ENCODE measurements at places on chromosomes 3 and 15.

DNA sequence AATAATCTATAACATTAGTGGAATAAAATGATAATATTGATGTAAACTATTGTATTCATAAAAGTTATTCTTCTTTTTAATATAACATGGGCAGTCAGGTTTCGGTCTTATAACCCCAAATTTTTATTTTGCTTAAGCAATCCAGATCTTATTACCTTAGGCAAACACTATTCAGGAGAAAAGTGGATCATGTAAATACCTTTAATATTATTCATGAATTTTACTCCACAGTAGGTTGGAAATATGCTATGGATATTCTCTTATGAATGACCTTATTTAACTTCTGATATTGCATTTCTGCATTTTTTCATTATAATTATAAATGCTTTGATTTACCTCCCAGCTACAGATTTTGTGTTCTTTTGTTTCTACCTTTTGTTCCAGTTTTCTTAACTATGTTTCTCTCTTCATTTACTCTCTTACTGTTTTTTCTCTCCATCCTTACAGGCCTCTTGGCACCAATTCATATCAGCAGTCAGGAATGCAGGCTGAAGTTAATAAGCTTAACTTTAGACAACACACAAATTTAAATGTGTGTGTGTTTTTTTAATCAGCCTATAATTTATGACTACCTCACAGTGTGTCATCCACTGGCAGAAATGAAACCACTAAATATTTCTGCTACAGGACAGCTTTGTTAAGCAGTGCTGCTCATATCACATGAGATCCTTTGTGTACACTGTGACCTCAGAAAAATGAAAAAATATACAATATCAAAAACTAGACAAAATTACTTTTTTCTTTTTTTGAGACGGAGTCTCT lies 111.0 kb downstream of the NSUN3 start:
- peak; percentile 49 for DNase-seq

DNA sequence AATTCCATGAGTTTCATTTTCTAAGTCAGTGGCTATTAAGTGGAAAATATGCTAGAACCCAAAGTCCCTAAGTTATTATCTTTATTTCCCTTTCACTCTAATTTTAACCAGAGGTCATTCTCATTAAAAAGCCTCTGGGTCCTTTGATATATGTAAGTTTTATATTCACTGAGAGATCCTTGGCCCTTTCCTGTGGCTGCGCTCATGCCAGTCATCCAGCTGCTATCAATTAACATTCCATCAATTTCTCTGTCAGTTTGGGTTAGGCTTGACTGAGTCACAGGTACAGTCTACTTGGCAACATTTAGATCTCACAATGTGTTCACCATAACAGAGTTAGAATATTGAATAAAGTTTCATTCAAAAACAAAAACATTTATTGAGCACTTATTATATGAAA lies 58.0 kb upstream of the FBN1 start:
- peak; percentile 85 for DNase-seq

DNA sequence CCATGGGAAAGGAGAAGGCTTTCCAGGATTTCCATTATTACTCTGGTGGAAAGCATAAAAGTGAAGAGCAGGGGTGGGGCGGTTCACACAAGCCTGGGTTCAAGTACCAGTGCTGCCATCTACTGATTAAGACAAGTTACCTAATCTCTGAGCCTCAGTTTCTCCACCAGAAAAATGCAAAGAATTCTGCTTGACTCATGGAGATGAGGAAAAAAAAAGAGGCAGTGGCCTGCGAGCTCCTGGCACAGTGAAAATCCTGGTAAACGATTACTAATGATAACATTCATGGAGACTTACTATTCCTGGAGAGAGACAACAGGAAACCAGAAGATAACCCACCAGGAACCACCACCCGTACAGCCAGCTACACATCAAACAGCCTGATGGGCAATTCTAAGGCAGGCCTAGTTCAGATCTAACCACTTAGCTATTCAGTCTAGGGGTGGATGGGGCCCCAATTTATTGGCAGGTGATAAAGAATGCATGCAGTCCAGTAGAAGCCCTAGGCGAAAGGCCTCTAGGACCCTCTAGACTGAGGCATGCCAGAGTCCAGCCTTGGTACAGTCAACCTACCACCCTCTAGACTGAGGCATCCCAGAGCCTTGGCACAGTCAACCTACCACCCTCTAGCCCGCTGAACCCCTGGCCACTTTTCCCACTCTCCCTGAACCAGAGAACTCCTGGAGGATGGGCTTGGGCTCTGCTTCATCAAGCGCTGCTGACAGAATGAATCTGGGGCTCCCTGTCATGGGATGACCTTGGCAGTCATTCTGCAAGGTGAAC lies 2.5 kb downstream of the AMOTL2 start:
- DNase-seq, result peak; percentile 62

DNA sequence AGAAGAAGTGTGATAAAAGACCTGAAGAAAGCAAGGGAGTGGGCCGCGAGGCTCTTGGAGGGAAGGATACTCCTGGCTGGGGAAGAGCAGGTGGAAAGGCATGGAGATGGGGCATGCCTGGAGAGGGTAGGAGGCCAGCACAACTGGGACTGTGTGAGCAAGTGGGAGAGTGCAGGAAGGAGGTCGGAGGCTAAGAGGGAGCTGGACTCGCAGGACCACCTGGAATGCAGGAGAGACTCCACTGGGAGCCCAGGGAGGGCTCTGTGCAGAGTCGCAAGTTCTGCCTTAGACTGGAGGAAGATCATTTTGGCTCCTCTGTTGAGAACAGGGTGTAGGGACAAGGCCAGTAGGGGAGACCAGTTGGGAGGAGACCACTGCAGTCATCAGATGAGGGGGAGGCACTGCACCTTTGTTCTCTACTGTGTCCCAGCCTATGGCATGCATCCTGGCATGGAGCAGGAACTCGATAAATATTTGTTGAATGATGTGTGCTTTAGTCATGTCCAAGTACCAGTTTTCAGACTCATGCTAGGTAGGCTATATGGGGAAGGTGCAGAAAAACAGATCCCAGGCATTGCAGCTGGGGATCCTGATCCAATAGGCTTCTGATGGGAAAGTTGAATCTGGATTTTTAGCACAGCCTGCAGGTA lies 13.7 kb downstream of the FAM107A start:
- peak; percentile 72 for DNase-seq

GRCh38 chr3:177300039-177300833 lies 103.0 kb upstream of the TBL1XR1 start:
- DNase-seq, result peak; percentile 18

DNA sequence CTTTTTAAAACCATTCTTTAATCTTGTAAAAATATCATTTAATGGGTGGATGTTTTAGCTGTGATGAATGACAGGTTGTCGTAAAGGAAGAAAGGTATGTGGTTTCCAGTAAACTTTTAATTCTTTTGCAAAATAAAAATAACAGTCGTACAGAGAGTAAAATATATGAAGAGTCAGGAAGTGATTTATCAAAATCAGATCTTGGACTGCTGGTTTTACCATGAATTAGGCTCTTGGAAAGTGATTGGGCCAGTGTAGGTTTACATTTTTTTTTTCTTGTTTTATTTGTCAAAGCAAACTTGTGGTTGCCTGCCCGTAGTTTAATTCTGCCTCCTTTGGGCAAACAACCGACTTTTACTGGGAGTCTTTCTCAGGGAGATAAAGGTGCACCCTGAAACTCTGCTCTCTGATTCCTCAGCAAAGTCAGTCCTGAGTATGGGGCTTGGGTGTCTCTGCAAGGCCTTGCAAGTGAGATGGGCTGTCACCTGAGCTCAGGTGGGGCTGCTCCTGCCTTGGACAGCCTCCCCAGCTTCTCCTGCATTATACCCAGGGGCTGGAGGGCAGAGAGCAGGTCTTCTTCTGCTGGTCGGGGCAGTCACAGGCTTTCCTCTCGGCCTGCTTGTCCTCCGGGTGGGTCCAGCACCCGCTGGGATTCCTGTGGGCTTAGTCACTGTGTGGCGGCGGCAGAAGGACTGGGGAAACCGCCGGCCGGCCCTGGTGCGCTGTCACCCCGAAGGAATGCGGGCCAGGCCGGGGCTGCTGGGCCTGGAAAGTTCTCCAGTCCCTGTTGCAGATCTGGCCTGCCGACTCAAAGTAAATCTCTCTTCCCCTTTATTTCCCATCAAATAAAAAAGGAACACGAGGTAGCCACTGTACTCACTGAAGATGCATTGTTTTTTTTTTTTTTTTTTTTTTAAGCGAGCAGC lies 79.0 kb downstream of the IGF1R start:
- peak; percentile 97 for DNase-seq

DNA sequence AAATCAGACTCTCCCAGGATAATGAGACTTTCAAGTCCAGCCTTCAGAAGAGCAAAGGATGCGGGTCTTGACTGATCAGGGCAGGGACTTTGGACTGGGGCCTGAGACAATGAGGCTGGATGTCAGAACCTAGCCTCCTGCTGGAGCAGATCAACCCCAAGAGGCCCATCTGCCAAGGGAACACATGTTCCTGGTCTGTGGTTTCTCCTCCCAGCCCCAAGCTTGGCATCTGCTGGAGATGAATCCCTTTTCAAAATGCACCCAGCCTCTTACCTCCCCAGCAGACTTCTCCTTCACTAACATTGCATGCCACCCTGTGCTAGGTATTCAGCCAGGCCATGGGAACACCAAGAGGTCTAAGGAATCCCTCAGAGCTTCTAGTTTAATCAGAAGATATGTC lies 43.7 kb upstream of the MFGE8 start:
- no peak for DNase-seq

GRCh38 chr15:47769166-47769565 lies 51.9 kb downstream of the SEMA6D start:
- no peak for DNase-seq

DNA sequence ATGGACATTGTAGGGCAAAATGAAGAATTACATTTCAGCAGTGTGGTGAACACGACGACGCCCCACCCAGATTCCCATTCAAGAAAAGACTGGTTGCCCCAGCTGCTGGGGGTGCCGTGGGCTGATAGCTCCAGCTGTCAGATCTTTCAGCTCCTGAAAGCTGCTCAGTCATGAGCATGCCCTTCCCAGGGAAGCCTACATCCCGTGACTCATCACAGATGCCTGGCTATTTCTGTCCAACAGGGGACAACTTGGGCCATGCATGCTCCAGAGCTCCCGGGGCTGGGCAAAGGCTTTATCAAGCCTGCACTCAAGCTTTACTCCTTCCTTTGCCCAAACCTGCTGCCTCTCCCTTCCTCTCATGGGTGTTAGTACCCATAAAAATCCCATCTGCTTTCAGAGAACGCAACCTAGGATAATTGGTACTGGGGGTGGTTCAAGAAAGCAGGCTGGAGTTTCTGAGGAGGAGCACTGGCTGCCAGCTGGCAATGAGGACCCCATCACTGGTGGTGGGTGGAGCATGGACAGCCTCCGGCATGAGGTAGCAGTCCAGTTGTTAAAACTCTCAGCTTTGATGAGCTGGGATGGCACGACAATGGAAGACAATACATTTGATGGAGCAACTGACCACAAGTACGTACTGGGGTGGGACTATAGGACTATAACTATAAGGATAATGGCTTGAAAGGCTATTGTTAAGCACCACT lies 16.4 kb upstream of the ST8SIA2 start:
- DNase-seq, result no peak

DNA sequence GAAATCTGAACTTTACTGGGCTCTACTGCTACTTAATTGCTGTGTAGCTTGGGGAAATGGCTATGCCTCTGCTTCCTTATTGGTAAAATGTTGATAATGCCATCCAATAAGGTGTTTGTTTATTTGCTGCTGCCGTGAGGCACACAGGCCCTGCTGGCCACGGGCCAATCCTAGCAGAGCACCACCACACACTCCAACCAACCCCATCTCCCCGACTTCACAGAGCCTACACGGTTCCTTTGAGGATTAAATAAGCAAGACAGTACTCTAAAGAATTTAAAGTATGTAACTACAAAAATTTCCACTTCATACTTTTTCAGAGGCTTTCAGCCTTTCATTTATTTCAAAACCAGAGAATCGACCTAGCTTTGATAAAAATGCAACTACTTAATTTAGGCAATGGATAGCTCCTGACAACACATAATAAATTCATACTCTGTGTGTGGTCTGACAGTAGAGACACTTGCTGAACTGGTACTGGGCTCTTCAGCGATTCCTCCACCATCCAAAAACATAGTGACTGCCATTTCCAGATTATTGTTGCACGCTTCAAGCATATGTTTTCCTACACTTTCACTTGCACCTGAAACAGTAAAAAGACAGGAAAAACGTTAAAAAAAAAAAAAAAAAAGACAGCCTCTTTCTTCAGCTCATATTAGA lies 25.3 kb downstream of the UBXN7 start:
- DNase-seq, result peak; percentile 92

- peak; percentile 63 for DNase-seq
Observed at GRCh38 chr3:183895296-183895695, 10.6 kb upstream of the PARL start.

- no peak for DNase-seq
Observed at GRCh38 chr3:53675022-53675697, 171.1 kb downstream of the CHDH start.

- peak; percentile 31 for DNase-seq
Observed at GRCh38 chr3:54970895-54971294, 43.0 kb upstream of the LRTM1 start.

DNA sequence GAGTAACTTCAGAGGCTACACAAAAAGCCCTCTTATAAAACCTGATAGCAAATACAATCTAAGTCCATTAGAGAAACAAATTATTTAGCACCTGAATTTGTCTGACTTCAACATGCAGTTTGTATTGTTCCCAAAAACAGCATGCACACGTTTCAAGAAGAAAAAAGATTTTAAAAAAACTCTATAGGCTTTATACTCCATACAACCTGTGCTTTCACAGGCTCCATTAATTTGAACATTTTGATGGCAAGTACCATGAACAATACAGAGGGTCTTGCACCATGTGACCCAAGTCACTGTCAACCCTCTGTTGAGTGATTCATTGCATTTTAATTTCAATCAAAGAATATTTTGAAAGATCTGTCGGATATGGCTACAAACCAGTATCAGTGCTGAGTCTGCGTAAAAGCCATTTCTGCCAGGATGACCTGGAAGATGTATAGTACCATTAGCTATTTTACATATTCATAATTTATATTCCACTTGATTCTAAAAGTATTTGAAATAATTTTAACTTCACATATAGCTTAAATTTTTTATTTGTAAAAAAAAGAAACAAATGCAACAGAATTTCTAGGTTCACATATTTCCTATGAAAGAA lies 13.2 kb downstream of the ANXA2 start:
- DNase-seq, result no peak

GRCh38 chr3:42843713-42844411 lies 31.8 kb downstream of the CYP8B1 start:
- no peak for DNase-seq

GRCh38 chr15:77538027-77538451 lies 94.7 kb downstream of the LINGO1 start:
- DNase-seq, result no peak

GRCh38 chr3:52153389-52154096 lies 680 bp downstream of the POC1A start:
- peak; percentile 75 for DNase-seq

GRCh38 chr3:114714957-114715460 lies 421.2 kb downstream of the TIGIT start:
- DNase-seq, result no peak

- no peak for DNase-seq
Observed at GRCh38 chr3:5312290-5312689, 124.8 kb downstream of the EDEM1 start.

GRCh38 chr15:31360843-31361763 lies 34.5 kb downstream of the KLF13 start:
- DNase-seq, result no peak

- DNase-seq, result no peak
Observed at GRCh38 chr3:161388855-161389254, 17.5 kb upstream of the SPTSSB start.

Measured in EL (cell line).